Putamen (tissue), 1 donor: ENCODE measurements at places on chromosomes 6 and 20.

DNA sequence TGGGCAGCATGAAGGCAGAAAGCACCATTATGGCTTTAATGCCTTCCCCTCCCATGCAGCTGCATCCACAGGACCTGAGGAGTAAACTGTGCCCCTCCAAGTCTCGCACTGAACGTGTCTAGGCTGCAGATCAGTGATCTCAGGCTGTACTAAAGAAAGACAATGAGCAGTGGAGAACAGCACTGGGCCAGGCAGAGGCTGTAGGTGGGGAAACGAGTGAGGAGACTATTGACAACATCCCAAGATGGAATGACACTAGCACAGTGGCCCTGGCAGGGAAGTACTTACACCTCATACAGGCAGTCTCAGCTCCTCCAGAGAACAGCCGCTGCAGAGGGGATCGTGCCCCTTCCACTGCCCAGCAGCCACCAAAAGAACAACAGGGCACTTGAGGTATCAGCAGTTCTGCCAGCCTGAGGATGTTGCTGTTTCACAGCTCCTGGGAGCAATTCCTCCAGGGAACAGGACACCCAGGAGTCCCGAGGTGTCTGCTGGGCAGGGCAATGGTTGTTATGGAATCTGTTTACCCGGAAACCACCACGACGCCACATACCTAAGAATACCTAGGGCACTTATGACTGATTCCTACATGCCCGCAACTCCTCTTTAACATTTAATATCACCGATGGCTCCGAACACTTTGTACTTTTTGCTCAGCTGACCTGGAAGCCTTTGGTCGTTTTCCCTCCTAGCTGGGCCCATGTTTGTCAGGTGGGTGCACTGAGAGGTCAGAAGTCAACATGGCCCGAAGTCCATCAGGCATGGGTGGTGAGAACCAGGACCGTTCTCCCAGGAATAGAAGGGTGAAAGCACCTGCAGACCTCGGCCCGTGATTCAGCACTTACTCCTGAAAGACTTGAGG is 79.1 kb downstream of the SLC22A23 start:
- DNase-seq: no peak

DNA sequence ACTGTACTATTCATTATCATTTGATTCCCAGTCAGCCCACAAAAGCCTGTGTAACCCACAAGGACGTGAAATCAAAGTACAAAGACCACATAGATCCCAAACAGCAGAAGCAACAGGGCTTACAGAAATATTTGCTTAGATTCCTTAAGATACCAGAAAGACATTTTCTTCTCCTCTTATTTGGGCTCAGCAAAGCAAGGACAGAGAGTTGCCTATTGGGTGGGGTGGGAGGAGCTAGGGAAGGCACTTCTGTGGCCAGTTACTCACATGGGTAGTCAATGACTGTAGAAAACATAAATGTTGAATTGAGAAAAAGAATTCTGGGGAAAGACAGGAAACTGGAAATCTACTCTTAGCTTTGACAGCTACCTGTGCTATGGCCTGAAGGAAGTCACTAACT is 19.8 kb downstream of the PDE7B start:
- DNase-seq: no peak

DNA sequence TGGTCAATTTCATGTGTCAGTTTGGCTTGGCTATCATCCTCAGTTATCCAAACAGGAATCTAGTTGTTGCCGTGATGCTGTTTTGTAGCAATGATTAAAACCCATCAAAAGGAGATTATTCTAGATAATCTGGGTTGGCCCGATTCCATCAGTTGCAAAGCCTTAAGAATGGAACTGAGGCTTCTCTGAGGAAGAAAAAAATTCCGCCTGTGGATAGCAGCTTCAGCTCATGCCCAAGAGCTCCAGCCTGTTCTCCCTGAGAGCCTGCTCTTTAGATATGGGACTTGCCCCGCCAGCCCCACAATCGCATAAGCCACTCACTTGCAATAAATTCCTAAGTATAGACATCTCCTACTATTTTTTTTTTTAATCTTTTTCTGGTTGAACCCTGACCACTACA is 61.5 kb downstream of the SEL1L2 start:
- DNase-seq: no peak

DNA sequence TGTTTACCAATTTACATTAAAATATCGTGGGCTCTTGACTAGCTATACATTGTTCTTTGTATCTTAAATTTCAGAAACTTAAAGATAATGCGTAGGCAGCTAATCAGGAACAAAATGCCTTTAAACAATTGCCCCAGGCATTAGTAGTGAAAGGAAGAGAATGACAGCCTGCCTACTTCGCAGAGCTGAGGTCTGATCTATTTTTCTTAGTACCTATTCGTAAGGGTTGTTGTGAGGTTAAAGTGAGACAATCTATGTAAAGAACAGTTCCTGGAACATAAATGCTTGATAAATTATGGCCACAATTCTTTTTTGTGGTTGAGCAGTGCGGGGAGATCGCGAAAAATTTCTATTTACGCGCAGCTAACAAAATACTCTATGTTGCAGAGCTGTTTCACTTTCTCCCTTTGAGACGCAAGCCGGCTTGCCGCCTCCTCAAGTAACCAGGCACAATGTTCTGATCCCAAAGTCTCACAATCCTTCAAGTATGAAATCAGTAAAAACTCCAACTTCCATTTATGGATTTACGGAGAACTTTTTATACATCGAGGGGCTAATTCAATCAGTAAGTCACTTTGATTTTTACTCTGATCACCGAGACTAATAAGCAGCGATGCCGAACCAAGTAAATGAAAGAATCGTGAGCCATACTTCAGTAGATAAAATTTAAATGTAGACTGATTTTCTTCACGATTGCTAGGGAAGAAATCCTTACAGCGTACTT is 878 bp upstream of the PNRC1 start:
- peak; percentile 77 for DNase-seq

GRCh38 chr6:14059791-14060436 is 57.7 kb upstream of the CD83 start:
- no peak for DNase-seq

GRCh38 chr6:101445527-101445926 is 52.0 kb downstream of the GRIK2 start:
- no peak for DNase-seq

DNA sequence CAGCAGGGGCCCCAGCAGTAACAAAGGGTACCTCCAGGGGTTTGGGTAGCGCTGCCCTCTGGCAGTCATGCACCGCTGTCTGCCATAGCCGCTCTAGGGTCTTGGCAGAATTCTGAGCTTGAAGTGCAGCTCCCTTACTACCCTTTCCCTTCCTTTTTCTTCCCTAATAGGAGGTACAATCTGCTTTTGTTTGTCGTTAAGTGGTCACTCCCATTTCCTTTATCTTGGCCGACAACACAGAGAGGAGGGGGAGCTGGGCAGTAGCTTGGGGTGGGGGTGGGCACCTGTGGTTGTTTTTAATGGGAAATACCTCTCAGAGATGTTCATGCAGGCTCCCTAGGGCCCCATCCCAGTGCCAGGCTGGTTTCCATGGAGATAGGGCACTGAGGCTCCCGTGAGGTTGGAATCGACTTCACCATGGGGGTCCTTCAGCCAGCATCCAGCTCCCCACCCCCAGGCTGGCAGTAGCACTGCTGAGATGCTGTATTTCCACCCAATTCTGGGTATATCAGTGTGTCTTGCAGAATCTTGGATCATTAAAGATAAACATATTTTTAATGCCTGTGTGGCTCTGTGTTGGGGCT is 18.6 kb downstream of the CCDC167 start:
- DNase-seq: no peak

GRCh38 chr6:157430834-157431233 is 49.8 kb downstream of the ZDHHC14 start:
- DNase-seq: no peak

DNA sequence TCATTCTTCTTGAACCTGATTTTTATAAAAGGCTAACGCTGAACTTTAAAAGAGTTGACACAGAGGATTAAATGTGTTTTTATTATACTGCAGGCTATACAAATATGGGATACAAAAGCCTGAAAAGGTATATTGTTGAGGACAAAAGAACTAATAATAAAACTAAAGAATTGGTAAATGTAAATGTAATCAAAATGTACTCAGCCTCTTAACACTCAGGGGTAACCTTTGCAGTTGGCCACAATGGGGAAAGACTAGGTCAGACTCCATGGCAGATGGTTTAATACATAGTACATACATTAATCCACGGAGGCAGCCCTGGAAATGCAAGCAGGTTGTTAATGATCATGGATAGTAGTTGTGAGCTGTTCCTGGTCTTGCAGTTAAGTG is 57.5 kb downstream of the SOBP start:
- DNase-seq: no peak
